ENCODE measurements at places on chromosomes 5 and 9. TPM values are rescaled to one million over a fixed set of nuclear protein-coding genes. Genes with fewer than 3 reads are reported as not detected.
A peak's percentile ranks its signal among the peaks of the same experiment; 100 is the strongest.

DNA sequence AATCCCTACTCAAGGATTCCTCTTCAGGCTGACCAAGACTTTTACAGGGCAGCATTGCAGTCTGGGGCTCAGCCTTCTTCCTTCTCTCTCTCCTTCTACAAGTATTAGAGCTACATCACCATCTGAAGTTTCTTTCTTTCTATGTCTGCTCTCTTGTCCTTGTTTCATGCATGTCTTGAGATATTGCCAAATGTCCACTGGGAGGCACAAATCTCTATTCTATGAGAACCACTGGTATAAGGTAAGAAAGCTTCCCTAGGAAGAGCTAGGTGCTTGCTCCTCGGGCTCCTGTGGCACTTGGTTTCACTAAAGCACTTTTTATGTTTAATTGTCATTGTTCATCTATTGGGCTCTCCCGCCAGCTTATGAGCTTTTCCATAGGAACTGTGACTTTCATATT, 289.2 kb upstream of the PCSK5 start:
- H3K27ac ChIP-seq: no peak overlapping the region
- H3K27me3 ChIP-seq: no peaks in the 10 kb centered on the region
- H3K4me1 ChIP-seq: no peaks in the 10 kb centered on the region
- no peaks in the 10 kb centered on the region for H3K36me3 ChIP-seq

DNA sequence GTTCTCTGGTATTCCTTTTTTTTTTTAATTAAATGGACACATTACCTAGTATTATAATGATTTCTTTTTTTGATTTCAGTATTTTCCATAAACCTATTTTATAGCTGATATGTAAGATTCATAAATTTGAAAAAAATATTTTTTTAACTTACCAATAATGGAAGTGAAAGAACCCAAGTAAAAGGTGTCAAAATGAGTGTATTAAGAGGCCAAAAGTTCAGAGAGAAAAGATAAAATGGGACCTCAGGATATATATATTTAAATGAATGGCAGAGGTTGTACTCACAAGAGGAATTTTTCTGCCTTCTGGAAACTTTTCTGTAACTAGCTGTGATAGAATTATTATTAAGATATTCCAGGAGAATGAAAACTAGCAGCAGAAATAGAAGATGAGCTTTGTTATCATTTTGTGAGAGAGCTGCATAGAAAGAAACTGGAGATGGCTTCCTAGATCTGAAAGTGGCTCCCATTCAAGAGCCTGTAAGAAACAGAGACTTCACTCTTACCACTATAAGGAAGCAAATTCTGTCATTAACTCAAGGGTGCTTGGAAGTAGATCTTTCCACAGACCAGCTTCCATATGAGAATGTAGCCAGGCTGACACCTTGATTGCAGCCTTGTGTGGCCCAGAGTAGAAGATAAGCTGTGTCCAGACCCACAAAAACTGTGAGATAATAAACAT, 91.7 kb downstream of the MRPS30 start:
- H3K4me3 ChIP-seq: no peak overlapping the region
- no peak for DNase-seq
- H3K4me1 ChIP-seq: no peaks in the 10 kb centered on the region
- H3K36me3 ChIP-seq: no peaks in the 10 kb centered on the region
- H3K27ac ChIP-seq: peak overlapping the region; percentile 76

The MEF2C gene
- total RNA-seq: 46.0 TPM

DNA sequence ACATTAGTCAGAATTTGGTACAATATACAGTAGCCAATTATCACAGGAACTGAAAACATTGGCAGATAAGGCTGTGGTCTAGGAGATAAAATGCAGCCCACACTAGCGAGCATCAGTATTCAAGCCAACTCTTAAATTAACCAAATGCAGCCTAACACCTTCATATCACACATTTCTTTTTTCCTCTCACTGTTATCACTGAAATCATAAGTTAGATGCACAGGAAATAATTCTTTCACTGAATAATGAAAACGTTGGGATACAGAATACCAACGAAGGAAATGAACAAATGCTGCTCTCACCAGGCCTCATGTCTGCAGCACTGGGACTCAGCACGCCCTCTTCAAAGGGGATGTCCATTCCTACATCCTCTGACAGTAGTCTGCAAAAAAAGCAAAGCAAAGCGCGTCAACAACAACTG, 109.1 kb upstream of the PCA3 start:
- H3K27ac ChIP-seq: no peak overlapping the region
- no peaks in the 10 kb centered on the region for H3K36me3 ChIP-seq
- H3K4me3 ChIP-seq: no peak overlapping the region

The CSF1R gene
- total RNA-seq: not detected

The FAM219A gene
- total RNA-seq: 20.6 TPM

- peaks cover 71% of the 10 kb centered on the region for H3K4me1 ChIP-seq
- H3K36me3 ChIP-seq: no peaks in the 10 kb centered on the region
- no peak for DNase-seq
Observed at GRCh38 chr5:150487199-150488061, 20.5 kb upstream of the NDST1 start.
